ENCODE measurements at places on chromosomes 7 and 10.

DNA sequence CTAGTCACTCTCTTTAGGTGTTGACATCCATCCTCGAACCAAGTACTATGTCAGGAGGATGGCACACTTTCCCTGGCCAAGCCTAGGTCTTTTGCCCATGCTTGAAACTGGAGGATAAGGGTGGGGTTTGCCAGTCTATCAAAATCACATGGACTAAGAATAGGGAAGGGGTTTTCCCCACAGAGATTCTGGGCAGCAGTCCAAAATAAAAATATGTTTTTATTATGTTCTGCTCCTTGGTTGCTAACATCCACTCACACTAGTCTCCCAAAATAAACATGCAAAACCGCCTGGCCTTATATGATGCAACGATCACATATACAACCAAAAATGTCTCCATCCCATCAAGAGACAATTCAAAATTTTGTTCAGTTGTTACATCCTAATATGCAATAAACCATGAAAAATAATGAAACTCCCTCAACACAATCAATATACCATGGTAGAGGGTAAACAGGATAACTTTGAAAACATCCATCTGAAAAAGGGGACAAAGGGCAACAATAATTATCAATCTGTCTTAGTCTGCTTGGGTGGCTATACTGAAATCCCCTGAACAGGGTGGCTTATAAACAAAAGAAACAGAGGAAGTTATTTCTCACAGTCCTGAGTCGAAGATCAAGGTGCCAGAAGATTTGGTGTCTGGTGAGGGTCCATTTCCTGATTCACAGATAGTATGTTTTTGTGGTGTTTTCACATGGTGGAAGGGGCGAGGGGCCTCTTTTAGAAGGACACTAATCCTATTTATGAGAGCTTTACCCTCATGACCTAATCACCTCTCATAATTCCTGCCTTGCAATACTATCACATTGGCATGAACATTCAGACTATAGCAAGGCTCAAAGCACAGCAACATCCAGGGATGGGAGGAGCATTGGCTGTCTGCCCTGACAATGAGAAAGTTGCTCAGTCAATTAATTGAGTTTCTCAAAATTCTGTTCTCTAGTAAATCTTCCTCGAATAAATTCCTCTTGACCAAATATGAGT, 159.3 kb downstream of the ETV1 start:
- no peak for DNase-seq

- DNase-seq = no peak
Observed at GRCh38 chr7:50212666-50213621, 91.6 kb upstream of the IKZF1 start.

GRCh38 chr7:68684246-68684839, 913.9 kb upstream of the AUTS2 start:
- peak; percentile 78 for DNase-seq

DNA sequence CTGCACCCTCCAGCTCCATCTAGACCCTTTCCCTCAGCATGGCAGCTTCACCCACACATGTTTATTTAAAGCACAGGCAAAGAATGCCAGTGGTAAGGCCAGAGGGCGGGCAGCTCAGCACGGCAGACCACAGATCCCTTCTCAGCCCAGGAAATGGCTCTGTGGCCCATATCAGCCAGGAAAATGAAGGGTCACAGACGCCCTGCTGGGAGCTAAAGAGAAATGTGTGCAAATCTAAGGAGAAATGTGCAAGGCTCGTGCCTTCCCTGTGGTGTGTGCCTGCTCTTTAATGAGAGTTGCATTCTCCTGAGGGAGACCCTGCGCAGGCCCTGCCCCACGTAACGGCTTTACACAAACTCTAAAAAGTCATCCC, 23.0 kb downstream of the PTPRN2 start:
- no peak for DNase-seq

DNA sequence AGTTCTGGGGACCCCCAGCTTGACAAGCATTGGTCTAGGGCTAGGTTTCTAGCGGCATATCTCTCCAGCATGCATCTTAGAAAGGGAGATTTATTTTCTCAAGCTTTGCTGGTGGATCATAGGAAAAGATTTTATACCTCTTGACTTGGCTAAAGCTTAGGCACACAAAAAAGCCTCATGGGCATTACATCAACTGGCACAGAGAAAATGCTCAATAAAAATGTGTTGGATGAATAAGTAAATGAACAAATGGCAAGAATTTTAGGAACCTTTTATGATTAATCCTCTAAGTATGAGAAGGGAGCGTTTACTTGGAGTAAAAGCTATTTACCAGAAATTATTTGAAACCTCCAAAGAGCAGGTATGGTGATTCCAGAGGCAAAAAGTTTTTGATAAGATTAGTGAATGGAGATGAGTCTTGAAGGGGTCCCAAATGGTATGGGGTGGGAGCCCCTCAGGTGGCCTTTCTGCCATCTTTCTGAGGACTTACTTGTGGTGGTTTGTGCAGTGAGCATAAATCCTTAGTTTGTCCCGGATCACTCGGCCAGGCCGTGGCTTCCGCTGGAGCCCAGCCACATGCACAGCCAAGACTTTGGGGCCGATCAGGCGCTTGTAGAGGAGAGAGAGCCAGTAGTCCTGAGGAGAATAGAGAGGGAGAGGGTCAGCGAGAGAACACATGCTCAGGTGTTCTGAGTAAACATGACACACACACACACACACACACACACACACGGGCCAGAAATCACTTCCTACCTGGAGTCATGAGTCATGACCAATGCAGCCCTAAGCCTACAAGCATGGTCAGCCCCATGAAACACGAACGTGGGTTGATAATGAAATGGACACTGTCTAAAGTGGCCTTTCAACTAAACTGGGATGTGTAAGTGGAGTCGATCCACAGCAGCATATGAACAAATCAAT, 43.1 kb upstream of the HPS1 start:
- no peak for DNase-seq

GRCh38 chr7:153088601-153089000, 329.0 kb downstream of the ACTR3B start:
- no peak for DNase-seq

DNA sequence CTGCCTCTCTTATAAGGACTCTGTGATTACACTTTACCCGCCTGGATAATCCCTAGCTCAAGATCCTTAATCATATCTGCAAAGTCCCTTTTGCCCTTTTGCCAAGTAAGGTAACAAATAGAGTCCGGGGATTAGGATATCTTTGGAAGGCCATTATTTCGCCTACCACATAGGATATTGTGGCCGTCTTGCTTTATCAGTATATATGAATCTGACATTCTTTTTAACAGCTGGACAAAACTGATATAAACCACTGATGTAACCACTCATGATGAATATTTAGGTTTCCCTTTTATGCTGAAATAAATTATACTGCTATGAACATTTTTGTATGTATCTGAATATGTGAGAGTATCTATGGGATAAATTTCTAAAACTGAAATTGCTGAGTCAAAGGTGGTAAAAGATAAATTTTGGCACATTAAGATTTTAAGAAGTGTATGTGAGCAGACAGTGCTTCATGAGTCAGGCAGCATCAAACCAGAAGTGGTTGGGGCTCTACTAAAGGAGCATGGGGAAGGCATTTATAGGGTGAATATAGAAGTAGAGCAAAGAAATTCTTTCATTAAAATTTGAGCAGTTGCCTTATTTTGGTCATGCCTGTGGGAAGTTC, 44.7 kb downstream of the AVL9 start:
- no peak for DNase-seq

- DNase-seq = no peak
Observed at GRCh38 chr10:118258285-118258684, 83.8 kb downstream of the FAM204A start.

DNA sequence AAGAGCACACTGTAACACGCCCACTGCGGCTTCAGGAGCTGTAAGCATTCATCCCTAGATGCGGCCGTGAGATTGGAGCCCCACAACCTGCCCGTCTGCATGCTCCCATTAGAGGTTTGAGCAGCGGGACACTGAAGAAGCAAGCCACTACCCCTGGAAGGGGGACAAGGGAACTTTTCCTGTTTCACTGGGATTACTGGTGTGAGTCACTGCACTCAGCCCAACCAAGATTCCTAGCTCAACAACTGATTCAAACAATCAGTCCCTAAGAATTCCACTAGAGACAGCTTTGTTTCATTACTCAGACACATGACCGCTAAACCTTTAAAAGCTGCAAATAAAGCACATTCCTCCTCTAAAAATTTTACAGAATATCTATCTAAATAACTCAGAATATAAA, 69.8 kb downstream of the ORC5 start:
- no peak for DNase-seq

- no peak for DNase-seq
Observed at GRCh38 chr7:68269405-68269804, 1272.8 kb downstream of the TYW1 start.

DNA sequence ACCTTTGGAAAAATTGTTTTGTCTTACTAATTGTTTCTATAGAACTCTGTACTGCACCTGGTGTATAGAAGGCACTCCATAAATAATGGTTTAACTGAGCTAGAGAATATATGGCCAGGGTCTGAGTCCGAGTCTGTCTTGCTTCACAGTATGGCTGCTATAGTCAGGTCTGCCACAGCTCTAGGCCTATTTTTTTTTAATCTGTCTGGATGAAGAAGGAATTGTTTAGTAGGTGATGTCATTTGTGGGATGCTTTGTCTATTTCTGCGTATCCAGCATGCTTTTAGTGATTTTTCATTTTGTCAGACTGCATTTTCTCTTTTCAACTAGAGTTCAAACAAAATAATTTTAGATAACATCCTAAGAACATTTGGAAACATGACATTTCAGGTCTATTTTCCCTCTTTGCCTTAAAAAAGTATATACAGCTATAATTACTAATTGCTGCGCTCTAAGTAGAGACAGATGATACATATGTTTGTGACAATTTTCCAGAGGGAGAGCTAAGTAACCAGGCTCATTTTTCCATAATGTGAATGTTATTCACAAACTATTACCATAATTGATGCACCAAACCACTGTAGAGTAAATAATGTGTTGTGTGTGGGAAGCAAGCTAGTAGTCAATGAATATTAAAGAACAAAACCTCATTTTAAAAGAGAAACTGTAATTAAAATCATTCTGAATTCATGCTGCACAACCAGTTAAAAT, 361.7 kb downstream of the AUTS2 start:
- no peak for DNase-seq

- DNase-seq = no peak
Observed at GRCh38 chr7:26378016-26378415, 86.4 kb downstream of the SNX10 start.

DNA sequence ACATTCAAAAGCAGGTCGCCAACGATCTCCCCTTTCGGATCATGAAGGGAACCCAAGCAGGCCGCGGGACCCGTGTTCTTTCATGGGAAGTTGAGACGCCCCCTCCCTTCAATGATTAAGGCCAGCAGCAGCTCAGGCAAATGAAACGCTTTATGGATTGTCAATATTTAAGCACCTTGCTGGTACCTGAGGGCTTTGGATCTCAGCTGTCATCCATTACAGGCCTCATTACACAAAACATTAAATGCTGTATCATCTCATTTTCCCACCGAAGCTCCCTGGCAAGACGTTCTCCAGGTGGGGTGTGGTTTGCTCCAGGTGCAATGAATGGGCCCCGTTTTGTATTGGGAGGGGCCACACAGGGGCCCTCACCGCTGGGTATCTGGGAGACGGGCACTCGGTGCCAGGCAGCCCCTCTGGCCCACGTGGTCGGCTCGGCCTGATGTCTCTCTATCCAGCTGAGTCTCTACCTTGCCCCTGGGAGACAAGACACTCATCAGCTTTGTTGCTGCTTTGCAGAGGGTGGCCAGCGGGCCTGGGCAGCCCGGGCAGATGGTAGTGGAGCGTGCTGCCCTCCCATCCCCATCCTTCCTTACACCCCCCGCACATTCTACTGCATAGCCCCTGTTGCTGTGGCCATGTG, 456.1 kb upstream of the FOXK1 start:
- no peak for DNase-seq

GRCh38 chr10:5665373-5666007, 905 bp downstream of the ASB13 start:
- DNase-seq = no peak

DNA sequence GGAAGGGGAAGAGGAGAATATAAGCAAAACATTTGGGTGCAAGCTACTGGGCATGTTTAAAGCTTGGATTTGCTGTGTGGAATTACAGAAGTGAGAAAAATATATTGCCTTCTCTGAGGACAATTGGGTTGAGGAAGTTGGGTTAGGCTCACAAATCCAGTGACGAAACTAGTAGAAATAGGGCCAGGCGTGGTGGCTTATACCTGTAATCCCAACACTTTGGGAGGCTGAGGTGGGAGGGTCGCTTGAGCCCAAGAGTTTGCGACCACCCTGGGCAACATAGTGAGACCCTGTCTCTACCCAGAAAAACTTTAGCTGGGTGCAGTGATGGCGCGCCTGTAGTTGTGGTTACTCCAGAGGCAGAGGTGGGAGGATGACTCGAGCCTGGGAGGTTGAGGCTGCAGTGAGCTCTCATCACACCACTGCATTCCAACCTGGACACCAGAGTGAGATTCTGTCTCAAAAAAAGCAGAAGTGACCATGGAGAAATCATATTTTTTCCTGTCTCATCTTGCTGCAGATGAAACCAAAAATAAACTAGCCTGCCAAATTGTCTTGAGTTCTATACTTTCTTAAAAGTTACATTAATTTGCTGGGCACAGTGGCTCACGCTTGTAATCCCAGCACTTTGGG, 22.4 kb downstream of the NRBF2 start:
- no peak for DNase-seq

- DNase-seq = no peak
Observed at GRCh38 chr10:24305551-24306506, 96.9 kb downstream of the KIAA1217 start.

- DNase-seq = no peak
Observed at GRCh38 chr10:44253769-44254462, 131.0 kb downstream of the CXCL12 start.

DNA sequence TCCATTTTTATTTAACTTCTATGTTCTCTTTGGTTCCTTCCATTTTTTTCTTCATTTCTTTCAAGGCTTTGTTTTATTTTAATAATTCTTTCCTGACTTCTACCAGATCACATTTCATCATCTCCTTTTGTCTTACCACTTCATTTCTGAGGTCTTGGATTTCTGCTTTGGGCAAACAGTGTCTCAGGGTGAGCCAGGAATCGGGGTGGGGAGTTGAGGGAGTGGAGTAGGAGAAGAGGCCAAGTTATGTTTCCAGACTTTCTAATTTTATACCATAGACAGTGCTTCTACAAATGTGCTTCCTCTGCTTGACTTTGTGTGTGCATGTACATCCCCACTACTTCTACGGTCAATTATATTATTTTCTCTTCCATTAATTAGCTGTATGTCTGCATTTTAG, 112.1 kb downstream of the PRKG1 start:
- DNase-seq = no peak

- no peak for DNase-seq
Observed at GRCh38 chr7:120184866-120185265, 88.1 kb upstream of the KCND2 start.

GRCh38 chr7:92633211-92633906, 43.2 kb upstream of the FAM133B start:
- DNase-seq = peak; percentile 81

GRCh38 chr7:100506356-100506923, 22.7 kb downstream of the NYAP1 start:
- no peak for DNase-seq

- no peak for DNase-seq
Observed at GRCh38 chr10:35874311-35875015, 232.4 kb upstream of the FZD8 start.

DNA sequence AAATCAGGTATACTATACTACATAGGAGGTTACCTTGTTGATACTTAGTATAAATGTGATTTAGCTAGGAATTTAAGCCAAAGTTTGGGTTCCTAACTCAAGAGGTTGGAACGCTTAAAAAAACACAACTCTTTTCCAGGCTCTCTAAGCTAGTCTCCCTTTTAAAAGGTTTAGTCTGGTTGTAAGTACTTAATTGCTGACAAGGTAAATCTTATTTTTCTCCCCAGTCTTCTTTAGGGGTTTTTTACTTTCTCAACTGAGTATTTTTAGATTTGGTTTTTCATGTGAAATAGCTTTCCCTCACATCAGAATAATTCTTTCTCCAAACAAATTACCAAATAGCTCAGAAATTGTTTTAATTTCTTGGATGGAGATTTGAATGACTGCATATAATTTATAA, 20.8 kb upstream of the CTTNBP2 start:
- no peak for DNase-seq

All from putamen (tissue), 1 donor.